Naive thymus-derived CD8-positive, alpha-beta T cell (primary cell): ENCODE measurements at places on chromosomes 11 and 22. TPM values are rescaled to one million over a fixed set of nuclear protein-coding genes. Genes with fewer than 3 reads are reported as not detected.

The ZDHHC24 gene
- 9.6 TPM for polyA plus RNA-seq

The SPON1 gene
- polyA plus RNA-seq = 0.56 TPM

The GRAP2 gene
- 176 TPM for polyA plus RNA-seq

- H3K4me3 ChIP-seq = no peak overlapping the region
- no peaks in the 10 kb centered on the region for H3K27me3 ChIP-seq
- no peak for DNase-seq
- H3K36me3 ChIP-seq = no peaks in the 10 kb centered on the region
Measured at GRCh38 chr22:49946612-49947295, 13.8 kb upstream of the PIM3 start.

- no peak for DNase-seq
- H3K36me3 ChIP-seq = no peaks in the 10 kb centered on the region
- no peaks in the 10 kb centered on the region for H3K27me3 ChIP-seq
- peaks cover 26% of the 10 kb centered on the region for H3K4me1 ChIP-seq
- H3K4me3 ChIP-seq = no peak overlapping the region
- no peak overlapping the region for H3K27ac ChIP-seq
Measured at GRCh38 chr11:13944911-13945425, 17.6 kb upstream of the SPON1 start.

The DDI1 gene
- not detected for polyA plus RNA-seq

- H3K4me1 ChIP-seq = no peaks in the 10 kb centered on the region
- H3K4me3 ChIP-seq = no peak overlapping the region
- H3K36me3 ChIP-seq = no peaks in the 10 kb centered on the region
- no peak overlapping the region for H3K27ac ChIP-seq
- no peaks in the 10 kb centered on the region for H3K27me3 ChIP-seq
- DNase-seq = no peak
Measured at GRCh38 chr11:115942011-115942410, 437.8 kb upstream of the CADM1 start.

GRCh38 chr11:125071435-125071834, 8.3 kb downstream of the SLC37A2 start:
- peaks cover 11% of the 10 kb centered on the region for H3K4me1 ChIP-seq
- no peak for DNase-seq
- peak overlapping the region; percentile 32 for H3K27ac ChIP-seq
- peaks cover 12% of the 10 kb centered on the region for H3K27me3 ChIP-seq
- no peak overlapping the region for H3K4me3 ChIP-seq

- H3K4me1 ChIP-seq = no peaks in the 10 kb centered on the region
- DNase-seq = no peak
Measured at GRCh38 chr11:71188886-71189767, 63.2 kb downstream of the SHANK2 start.

The SNX19 gene
- polyA plus RNA-seq = 21.6 TPM

The CD44 gene
- polyA plus RNA-seq = 291 TPM

- H3K4me3 ChIP-seq = no peak overlapping the region
- H3K27ac ChIP-seq = no peak overlapping the region
- peaks cover 9% of the 10 kb centered on the region for H3K27me3 ChIP-seq
- no peak for DNase-seq
- no peaks in the 10 kb centered on the region for H3K4me1 ChIP-seq
Measured at GRCh38 chr11:71086687-71087258, 165.6 kb downstream of the SHANK2 start.

GRCh38 chr11:110075105-110075846, 17.9 kb upstream of the ZC3H12C start:
- no peak for DNase-seq
- peaks cover 8% of the 10 kb centered on the region for H3K27me3 ChIP-seq
- no peak overlapping the region for H3K27ac ChIP-seq
- H3K36me3 ChIP-seq = no peaks in the 10 kb centered on the region
- H3K4me1 ChIP-seq = no peaks in the 10 kb centered on the region

- peaks cover 4% of the 10 kb centered on the region for H3K27me3 ChIP-seq
- H3K27ac ChIP-seq = no peak overlapping the region
- H3K4me1 ChIP-seq = no peaks in the 10 kb centered on the region
- no peak overlapping the region for H3K4me3 ChIP-seq
- no peak for DNase-seq
Measured at GRCh38 chr11:86234831-86235461, 9.6 kb upstream of the EED start.

DNA sequence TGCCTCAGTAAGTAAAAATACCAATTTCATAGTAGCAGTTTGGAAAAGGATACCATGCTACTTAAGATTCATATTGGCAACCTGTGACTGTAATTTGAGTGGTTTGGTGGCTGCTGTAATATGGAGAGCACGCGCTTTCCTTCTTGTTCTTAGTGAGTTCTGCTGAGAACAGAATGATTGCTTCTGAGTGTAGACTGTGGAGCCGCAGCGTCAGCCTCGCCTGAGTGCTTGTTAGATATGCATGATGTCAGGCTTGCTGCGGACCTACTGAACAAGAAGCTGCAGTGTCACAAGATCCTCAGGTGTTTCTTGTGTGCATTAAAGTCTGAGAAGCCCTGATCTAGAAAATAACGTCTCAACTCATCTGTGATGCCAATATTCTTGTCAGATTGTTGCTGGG, 143.2 kb downstream of the ARHGAP42 start:
- DNase-seq = no peak
- H3K4me1 ChIP-seq = no peaks in the 10 kb centered on the region
- H3K27ac ChIP-seq = no peak overlapping the region
- H3K36me3 ChIP-seq = no peaks in the 10 kb centered on the region
- no peaks in the 10 kb centered on the region for H3K27me3 ChIP-seq

DNA sequence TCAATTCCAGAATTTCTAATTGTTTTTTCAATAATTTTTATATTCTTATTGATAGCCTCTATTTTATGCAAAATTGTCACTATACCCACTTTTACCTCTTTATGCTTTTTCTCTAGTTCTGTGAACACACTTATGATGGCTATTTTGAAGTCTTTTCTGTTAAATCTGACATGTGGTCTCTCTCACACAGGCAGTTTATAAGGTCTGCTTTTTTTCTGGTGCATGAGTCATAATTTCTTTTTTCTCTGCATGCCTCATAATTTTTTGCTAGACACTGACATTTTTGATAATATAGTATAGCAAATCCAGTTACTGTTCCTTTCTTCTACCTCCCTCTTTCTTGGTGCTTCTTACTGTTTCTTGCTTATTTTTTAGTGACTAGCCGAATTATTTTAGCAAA, 36.0 kb downstream of the ZBTB44 start:
- H3K27me3 ChIP-seq = no peaks in the 10 kb centered on the region
- H3K4me3 ChIP-seq = no peak overlapping the region
- H3K4me1 ChIP-seq = peaks cover 18% of the 10 kb centered on the region
- H3K27ac ChIP-seq = no peak overlapping the region
